Foreskin fibroblast (primary cell): ENCODE measurements at places on chromosomes 13 and 19.

DNA sequence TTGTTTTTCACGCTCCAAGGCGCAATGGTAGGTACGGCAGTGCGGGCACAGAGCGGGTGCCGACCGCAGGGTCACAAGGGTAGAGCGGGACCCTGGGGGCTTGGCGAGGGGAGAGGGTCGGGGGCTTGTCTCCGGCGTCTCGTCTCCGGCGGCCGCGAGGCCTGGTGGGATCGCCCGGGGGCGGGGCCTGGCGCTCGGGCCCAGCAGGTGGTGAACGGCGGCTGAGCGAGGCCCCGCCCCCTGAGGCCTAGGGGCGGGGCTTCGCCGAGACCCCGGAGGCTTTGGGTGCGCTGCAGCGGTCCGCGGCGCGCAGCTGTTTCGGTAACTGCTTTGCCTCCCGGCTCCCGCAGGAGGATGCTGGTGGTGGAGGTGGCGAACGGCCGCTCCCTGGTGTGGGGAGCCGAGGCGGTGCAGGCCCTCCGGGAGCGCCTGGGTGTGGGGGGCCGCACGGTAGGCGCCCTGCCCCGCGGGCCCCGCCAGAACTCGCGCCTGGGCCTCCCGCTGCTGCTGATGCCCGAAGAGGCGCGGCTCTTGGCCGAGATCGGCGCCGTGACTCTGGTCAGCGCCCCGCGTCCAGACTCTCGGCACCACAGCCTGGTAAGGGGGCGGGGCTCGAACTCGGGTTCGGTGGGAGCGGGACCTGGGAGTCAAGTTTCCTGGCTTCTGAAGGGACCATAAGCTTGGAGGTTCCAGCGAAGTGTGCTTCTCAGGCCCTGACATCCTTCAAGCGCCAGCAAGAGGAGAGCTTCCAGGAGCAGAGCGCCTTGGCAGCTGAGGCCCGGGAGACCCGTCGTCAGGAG lies at the start of gene TSEN34:
Gene TSEN34 (plus strand): TSS at position 298 of the 800 bp plus-strand sequence. CDS start 57 bp downstream, at position 355.
- peak; percentile 95 for DNase-seq

DNA sequence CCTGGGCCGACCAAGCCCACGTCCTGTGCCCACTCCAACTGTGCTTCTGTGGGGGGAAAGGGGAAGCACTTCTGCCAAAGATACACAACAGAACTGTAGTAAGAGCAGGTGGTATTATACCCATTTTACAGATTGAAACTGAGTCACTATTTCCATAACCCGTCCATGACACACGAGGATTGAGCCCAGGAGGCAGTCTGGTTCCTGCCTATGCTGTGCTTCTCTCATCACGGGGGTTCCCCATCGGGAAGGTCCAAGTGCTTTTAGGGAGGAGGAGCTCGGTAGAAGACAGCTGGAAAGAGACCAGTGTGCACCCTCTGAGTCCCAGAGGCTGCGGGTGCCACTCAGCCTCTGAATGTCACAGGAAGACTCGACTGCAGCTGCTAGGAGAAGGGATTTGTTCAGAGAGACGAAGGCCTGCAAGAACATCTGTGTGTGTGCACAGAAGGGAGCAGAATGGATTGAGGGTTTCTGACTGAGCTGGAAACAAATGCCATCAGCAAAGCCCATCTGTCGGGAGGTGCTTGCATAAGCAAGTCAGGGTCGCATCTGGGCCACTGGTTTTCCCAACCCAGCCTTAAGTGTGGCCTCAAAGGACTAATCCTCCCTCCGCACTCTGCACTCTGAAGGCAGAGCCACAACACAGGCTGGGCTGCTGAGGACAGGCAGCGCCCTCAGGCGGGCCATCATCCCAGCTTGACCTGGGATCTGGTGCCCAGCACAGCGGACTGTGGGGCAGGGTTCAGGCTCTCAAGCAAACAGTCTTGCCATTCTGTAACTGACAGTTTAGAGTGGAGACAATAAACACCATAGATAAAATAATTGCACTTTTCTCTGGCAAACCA lies 150.0 kb downstream of the DPF1 start:
- peak; percentile 74 for DNase-seq

DNA sequence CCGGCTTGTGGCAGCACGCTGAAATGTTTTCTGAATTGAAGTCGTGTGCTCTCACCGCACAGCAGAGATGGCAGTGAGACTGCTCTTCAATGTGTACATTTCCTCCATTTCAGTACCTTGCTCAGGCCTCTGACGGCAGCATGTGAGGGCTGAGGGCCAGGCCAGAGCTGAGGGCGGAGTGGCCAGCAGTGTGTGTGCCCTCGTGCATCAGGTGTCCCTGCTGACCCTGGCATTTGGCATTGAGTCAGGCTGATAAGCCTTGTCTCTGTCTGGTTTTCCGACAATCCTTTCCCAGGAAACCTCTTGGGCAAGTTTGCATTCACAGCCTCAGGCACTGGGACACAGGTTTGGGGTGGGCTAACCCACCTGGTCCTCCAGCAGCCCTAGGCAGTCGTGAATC lies 62.3 kb downstream of the EFNB2 start:
- DNase-seq: no peak

DNA sequence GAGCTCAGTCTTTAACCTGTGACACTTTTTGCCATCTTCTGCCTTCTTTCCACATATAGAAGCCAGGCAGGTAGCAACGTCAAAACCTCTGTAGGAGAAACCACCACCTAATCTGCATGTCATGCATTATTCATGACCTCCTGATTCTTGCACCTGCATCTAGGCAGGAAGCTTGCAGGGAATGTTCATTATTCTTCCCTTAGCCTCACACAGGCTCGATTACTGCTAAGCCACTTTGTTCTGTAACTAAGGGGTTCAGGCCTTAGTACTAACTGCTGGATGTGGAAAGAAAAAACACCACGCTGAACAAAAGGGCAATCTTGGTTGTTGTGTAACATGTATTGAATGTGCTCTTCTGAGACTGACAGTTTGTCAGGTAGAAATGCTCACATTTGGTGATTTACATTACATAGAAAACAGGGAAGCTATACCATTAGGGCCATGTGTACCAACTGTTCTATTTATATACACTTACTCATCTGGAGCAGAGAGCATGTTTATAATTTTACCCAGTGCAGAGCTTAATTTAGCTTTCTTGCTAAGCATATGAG lies 366.9 kb downstream of the KLF12 start:
- peak; percentile 10 for DNase-seq

DNA sequence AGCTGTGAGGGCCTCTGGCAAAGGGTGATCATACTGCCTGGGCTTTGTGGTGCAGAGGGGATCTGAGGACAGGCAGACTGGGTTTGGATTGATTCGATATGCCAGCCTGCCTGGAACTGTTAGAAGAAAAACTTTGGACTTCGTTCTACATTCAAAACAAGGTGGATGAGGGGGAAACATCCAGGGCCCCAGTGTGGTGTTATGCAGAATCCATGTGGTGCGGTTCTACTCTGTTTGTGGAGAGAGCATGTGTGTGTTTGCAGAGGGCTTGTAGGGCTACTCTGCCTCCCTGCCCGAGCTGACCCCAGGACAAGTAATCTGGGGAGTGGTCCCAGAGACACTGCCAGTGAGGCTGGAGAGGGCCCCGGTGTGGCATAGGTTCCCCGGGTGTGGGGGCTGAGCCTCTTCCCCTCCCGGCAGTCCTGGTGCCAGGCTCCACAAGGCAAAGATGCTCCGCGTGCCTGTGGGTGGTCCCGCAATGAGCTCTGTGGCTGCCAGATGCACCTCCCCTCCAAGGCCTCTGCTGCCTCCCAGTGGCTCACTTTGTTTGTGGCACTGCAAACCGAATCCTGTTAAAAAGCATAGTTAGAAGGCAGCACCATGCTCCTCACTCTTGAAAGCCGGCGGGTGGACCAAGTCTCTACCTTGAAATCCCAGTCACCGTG lies 22.3 kb upstream of the TFDP1 start:
- DNase-seq: peak; percentile 60

DNA sequence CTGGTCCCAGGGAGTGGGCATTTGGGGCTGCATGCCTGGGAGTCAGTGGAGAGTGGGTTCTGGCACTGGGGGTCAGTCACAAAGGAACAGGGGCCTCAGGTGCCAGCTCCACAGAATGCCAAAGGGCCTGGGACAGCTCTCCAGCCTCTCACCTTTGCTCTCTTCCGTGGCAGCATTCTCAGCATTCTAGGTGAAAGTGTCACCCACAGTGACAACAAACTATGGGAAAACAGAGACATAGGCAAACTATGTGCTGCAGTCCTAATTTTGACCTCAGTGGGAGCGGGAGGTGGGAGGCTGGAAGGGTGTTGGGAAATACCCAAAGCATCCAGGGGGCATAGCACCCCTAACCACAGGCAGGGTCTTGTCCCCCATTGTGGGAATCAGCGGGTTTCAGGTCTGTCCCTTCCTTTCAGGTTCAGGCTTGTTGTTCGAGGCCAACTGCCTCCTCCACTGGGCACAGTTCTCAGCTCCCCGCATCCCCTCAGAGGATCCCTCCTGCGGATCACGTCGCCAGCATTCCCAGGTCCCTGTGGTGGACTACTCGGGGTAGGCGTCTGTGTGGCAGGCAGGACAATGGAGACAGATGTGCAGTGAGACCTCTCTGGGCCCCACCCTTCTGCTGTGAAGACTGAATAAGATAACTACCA lies 52.4 kb downstream of the TSHZ3 start:
- DNase-seq: no peak

GRCh38 chr13:67087527-67087926 lies 142.6 kb downstream of the PCDH9 start:
- no peak for DNase-seq

GRCh38 chr19:19010551-19010950 lies 22.8 kb downstream of the SUGP2 start:
- no peak for DNase-seq

DNA sequence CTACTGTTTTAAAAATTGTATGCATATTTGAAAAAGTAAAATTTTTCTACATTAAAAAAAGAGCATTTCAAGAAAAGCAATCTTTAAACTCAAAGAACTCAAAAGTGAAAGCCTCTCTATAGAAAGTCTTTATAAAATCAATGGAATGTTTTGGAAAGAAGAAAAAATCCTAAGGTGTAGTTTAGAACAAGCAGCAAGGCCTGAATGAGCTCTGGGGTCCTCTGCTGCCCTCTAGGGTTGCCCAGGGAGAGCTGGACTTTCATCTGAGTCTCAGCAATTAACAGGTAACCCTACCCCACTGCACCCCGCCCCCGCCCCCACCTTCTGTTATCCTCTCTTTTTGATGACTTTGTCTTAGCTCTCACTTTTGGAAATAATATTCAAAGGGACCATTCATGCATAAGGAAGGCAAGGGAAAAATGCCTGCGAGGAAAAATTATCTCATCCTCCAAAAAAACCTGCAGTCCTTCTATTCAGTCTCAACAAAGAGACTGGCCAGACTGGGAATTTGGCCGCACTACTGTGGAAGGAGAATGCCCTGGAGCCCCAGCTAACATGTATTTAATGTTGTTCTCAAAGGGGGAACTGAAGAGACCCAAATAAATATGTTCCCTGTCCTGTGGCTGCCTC lies 24.1 kb downstream of the SLC25A30 start:
- DNase-seq: peak; percentile 45

DNA sequence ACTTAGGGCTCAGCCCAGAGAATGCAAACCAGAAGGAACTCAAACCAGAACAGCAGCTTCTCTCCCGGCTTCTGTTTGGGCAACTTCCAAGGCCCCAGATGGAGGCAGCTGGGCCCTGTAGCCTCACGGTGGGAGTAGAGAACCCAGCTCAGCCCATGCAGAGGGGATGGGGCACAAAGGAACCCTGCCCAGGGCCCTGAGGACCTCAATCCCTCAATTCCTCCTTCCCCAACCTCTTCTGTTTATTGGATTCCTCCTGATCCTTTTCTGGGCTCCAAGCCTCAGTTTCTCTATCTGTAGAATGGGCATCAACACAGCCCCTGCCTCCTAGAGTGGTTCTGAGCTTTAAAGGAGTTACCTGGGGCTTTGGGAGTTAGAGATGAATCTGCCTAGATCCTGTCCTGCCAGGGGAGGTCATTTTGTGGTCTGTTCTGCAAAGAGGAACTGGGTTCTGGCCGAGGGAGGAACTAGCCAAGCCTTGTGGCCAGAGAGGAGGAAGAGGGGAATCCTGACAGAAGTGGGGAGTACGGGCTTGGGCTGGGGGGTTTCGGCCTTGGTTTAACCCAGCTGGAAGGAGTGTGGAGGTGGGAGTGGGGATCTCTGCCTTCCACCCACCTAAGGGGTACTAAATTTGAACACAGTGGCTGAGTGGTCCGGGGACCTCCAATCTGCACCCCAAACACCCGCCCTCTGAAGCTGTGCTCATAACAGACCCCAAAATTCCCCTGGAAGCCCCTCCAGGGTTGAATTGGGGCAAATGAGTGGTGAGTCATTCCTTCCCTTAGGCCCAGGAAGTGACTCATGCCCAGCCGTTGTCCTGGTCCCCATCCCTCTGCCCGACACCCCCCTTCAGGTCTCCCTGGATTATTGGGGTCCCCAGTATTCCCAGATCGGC lies 2.7 kb downstream of the ADGRE5 start:
- no peak for DNase-seq

GRCh38 chr13:110089815-110090214 lies 217.1 kb downstream of the COL4A1 start:
- no peak for DNase-seq

DNA sequence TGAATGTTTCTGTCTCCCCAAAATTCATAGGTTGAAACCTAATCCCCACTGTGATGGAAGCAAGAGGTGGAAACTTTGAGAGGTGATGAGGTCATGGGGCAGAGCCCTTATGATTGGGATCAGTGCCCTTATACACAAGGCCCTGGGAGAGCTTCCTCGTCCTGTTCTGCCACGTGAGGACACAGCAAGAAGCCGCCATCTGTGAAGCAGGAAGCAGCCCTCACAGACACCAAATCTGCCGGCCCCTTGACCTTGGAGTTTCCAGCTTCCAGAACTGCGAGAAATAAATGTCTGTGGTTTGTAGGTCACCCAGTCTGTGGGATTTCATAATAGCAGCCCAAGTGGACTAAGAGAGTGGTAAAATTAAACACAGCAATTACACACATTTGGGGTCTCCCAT lies 737.4 kb downstream of the UQCRFS1 start:
- no peak for DNase-seq

- no peak for DNase-seq
Measured at GRCh38 chr13:112003941-112004340, 63.0 kb upstream of the SOX1 start.

DNA sequence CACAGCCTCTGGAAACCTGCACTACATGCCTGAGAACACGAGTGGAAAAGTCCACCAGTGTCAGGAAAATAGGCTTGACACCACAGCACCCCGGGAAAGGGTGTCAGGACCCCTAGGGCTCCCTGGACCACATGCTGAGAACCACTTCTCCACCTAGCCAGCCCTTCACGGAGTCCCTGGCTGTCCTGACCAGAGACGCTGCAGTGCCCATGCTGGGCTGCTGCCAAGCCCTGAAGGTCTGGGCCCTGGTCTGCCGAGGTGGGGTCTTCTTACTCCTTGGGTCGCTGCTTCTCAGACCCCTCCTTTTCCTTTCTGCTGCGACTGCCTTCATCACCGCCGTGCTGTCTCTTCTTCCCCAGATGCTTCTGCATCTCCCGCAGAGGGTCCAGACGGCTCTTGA lies 3.0 kb downstream of the LENG1 start:
- DNase-seq: no peak

- DNase-seq: no peak
Measured at GRCh38 chr13:105033999-105034398, 1501.5 kb downstream of the EFNB2 start.

GRCh38 chr19:23817519-23817918 lies 58.8 kb upstream of the ZNF681 start:
- DNase-seq: peak; percentile 2

DNA sequence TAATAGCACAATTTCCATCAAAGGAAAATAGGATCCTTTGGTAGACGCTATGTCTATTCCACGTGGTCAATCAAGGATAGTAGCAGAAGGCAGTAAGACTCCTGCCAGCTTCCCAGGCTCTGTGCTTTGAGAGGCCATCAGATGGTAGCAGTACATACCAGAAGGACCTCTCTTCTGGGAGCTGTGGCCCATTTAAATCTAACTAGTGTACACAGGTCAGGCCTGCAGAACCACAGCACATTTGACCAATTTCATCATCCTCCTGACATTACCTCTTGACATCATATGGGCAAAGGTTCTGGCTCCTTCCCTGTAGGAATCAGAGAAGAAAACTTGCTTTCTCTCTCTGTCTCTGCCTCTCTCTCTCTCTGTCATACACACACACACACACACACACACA lies 229.6 kb upstream of the HTR2A start:
- peak; percentile 52 for DNase-seq
